ENCODE measurements at places on chromosomes 7 and 10.

- DNase-seq, result no peak
Observed at GRCh38 chr7:107697321-107698049, 36.9 kb downstream of the SLC26A4 start.

DNA sequence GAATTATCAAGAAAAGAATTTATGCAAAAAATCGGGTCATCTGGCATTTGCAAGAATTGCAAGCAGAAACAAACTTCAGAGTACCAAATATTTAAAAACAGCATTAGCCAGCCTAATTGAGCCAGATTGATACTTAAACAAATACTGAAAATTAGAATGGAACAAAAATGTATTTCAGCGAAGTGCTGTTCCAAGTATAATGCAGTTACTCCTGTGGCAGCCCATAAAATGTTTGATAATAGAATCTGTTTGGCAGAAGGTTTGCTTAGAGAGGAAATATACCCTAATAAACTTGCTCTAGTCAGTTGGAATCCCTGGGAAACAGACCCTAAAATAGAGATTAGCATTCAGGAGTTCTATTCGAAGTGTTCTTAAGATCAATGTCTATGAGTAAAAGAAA lies 835.1 kb upstream of the MBL2 start:
- DNase-seq, result no peak

DNA sequence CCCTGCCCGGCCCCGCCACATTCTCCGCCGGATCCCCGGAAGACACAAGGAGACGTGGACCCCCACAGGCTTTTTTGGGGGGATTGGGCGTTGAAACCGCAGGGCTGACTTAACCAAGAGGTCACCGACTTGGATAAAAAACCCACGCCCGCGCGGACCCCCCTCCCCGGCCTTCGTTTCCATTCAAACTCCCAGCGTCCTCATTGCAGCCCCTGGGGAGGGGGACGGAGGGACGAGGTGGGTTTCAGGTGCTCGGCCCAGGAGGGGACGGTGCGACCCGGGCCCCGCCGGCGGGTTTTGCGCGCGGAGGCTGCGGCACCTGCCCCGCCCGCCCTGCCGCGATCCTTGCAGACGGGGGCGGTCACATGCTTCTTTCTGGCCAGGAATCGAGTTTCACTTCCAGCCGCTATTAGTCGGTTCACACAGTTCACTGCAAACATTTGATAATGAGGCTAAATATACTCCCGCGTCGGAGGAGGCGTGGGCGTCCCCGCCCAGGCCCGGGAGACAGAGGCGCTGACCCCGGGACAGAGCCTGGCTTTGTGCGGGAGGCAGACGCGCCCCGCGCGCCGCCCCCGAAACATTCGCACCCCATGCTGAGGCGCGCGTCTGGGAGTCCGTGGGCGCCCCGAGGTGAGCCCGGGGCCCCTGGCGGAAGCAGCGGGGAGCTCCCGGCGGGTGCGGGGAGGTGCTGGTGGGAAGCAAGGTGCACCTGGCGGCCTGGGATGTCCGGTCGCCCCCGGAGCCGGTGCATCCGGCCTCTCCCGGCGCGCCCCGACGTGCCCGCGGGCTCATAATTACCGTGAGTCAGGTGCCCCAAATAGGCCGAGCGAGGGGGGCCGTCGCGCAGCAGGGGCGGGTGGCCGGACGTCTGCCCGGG lies 2.7 kb upstream of the PDGFA start:
- DNase-seq, result no peak

DNA sequence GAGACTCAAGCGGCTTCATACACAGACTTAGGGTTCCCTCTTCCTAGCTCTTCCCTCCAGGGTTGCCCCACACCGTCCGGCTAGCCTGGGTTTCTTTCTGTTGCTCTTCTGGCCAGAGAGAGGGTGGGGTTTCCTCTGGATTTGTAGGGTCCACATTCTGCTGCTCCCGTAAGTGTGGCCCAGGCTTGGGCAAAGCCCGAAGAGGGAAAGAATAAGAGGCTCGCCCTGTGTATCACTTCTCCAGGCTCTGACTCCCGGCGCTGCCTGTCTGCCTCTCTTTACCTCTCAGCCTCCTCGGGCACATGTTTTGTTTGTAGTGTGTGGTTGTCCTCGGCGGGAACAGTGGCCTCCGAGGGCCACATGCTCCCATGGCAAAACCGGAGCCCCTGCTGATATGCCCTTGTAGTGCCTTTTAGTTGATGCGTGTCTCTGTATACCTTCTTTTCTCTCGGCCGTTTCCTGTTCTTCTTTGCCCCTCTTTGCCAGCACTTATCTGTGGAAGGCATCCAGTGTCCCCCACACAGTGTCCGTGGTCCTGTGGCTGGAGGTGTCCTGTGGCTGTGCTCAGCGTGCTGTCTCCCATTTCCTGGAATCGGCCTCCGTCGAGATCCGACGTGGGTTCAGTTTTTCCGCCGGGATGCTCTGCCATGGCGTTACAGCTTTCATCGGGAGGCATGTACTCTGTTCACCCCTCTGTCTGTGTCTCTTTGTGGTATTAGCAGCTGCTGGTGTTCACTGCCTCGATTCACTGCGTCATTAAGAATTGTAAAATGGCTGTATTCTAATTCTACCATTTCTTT lies 102.9 kb downstream of the INPP5A start:
- no peak for DNase-seq

- no peak for DNase-seq
Observed at GRCh38 chr7:116436305-116436826, 63.2 kb upstream of the CAV2 start.

DNA sequence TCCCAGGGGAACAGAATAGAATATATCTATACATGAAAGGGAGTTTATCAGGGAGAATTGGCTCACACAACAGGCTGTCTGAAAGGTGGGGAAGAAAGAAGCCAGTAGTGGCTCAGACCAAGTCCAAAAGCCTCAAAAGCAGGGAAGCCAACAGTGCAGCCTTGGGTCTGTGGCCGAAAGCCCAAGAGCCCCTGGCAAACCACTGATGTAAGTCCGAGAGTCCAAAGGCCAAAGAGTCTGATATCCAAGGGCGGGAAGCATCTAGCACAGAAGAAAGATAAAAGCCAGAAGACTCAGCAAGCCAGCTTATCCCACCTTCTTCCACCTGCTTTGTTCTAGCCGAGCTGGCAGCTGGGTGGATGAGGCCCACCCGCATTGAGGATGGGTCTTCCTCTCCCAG lies 172.5 kb downstream of the CCDC71L start:
- DNase-seq, result no peak

DNA sequence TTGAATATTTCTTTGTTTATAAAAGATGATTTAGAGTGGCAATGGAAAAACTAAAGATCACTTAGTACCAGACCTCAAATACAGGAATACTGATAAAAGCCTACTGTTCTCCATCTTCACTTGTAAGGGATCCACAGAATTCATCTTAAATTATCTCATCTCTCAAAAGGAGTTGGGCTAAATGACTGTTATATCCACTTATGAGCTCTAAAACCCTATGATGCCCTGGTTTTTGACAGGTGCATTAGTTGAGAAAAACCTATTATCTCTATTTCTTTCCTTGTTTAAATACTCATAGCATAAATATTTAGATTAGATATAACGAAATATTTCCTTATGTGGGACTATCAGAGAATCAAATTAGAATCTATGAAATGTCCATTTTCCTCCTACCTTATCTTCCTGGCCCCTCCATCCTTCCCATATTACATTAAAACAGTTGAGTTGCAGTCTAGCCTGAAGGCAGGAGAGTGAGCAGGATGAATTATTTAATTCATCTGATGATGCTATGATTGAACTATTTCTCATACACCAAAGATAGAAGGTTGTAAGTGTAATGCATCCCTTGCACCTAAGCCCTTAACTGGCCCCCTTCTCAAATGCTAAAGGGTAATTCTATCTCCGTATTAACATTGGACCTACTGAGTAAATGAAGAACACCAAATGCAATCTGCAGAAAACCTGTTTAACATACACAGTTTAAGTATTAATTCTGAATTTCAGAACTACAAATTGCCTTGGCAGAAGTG lies 29.7 kb downstream of the PPP3CB start:
- no peak for DNase-seq

- no peak for DNase-seq
Observed at GRCh38 chr7:97018791-97019531, 5.7 kb downstream of the DLX5 start.

DNA sequence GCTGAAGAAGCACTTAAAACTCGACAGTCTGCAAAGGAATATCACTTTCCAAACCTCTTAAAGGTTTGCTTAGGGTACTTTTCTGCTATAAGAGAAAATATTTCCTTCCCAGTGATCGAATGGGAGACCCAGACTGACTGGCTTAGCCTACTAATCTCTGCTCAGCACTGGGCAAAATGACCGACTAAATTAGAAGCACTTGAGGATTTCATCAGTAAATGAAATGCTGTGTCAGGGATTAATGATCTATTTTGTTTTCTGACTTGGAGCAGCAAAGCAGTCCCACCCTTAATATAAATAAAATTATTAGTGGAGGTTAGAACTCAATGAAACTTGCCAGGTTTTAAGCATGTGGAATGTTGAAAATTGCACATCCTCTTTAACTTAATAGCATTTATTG lies 411.6 kb downstream of the NEBL start:
- DNase-seq, result no peak

GRCh38 chr7:158811461-158811860 lies 17.8 kb downstream of the ESYT2 start:
- no peak for DNase-seq

DNA sequence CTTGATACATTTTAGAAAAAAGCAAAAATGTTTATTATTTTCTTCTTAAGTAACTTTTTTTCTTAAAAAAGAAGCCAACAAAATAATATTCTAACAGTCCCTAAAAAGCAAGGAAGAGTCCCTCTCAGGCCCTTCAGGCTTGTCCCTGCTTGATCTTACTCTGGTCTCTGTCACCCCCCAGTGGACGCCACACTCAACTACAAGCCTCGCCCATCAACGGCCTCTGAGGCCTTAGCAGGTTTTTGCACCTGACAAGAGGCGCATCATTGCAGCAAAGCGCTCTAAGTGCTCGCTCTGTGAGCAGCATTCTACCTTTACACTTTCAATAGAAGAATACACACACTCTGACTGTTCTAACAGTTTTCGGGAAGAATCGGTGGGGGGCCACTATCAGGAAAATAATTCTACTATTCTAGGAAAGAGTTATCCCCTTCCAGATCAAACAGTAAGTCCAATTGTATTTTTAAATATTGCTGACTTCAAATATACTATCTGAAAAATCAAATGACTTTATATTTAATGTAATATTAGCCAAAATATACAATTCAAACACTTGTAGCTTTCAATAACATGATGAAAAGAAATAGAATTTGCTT lies 139.2 kb downstream of the USP6NL start:
- no peak for DNase-seq

GRCh38 chr7:50210706-50211115 lies 93.8 kb upstream of the IKZF1 start:
- DNase-seq, result no peak

- DNase-seq, result no peak
Observed at GRCh38 chr7:151314401-151314800, 27.2 kb upstream of the NUB1 start.

DNA sequence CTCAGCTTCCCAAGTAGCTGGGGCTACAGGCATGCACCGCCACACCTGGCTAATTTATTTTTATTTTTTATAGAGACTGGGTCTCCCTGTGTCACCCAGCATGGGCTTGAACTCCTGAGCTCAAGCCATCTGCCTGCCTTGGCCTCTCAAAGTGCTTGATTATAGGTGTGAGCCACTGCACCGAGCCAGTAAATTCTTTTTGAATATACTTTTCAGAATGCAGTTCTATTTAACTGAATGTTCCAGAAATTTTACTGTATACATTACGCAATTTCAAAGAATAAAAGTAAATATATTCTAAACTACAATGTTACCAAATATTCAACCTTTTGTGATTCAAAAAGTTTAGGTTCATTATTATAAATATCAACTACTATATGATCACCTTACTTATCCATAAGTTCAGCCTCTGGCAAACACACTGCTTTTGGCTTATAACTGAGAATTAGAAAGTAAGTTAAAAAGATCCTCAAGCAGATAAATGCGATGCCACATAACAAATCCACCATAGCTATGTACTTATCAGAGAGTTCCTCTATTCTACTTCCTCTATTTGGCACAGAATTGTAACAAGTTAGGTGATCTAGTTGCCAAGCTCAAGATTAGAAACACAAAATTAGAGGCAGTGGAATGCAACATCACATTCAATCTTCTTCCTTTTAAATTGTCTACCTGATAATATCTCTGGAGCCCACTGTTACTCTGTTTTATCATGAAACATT lies 118.2 kb downstream of the ANK3 start:
- DNase-seq, result no peak

- DNase-seq, result no peak
Observed at GRCh38 chr10:46999217-46999616, 88.0 kb downstream of the PTPN20 start.

- no peak for DNase-seq
Observed at GRCh38 chr10:10092581-10092980, 925.1 kb upstream of the CELF2 start.

DNA sequence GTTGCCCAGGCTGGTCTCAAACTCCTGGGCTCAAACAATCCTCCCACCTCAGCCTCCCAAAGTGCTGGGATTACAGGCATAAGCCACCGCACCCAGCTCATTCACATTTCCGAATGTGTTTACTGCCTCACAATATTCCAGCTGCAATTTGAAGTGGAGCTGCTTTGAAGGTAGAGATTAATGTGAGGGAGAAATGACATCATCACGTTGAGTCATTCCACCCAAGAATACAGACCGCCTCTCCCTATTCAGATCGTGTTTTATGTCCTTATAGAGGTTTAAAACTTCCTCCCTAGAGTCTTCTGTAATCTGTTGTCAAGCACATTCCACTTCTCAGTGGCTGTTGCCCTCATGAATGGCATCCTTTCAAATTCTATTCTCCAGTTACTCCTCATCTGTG lies 100.4 kb upstream of the PDGFA start:
- DNase-seq, result no peak

DNA sequence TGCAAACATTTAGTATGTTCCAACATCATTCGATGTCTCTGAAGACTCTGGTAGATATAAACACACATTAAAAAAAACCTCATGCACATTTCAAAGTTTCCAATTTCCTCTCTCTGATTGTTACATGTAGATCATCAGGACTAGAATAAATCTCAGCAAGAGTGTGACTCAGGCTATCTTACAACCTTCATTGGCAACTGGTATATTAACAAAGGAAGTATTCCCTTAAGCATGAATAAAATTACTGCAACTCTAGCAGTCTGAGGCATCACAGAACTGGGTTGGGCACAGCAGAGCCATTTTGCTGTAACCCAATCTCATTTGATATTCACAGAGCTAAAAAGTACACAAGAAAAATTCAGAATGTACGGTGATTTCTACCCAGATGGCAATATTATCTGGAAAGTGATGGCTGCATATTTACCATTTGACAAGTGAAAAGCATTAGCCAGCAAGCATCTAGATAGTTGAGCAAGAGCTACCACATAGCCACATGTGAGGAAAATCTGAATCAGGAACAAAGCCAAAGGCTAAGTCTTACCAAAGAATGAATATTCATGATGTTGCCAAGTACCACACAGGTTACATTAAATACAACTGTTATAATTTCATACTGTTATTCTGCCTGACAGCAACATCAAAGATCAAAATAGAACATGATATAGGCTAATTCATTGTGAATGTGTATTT lies 232.2 kb downstream of the CRPPA start:
- no peak for DNase-seq

GRCh38 chr7:46022397-46022796 lies 101.3 kb upstream of the IGFBP3 start:
- no peak for DNase-seq
